ENCODE measurements at places on chromosomes 12 and 14.

DNA sequence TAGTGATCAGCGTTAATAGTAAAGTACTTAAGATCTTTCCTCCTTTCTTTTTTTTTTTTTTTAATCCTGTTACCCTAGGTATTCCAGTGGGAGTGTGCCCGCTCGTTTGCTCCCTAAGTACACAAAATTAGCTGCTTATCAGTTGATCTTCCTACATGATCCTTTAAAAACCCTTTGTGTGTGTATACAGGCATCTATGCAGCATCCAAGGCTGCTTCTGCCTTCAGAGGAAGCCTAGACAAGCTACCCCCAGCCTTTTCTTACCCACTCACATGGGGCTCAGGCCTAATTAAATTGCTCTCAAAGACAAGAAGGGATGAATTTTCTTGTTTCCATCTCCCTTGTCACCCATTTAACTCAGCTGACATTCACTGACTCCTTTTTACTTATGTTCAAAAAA lies 343.4 kb upstream of the LMO3 start:
- no peak overlapping the region for H3K27ac ChIP-seq
- H3K27me3 ChIP-seq = no peaks in the 10 kb centered on the region
- no peaks in the 10 kb centered on the region for H3K36me3 ChIP-seq
- no peak overlapping the region for H3K4me3 ChIP-seq

DNA sequence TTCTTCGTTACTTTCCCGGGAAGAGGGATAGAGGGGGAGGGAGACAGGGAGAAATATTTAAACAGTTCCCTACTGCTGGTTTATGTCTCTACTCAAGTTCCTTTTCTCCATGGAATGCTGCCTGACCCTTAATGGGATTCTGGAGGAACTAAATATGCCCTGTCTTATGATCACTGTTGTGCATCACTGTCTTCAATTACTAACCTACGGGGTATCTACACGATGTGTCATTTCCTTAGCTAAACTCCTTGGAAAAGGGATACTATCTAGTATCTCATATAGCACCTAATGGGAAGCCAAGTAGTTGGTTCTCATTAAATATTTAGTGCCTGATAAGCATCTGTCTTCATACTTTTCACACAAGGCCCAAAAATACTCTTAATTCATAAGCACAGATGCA lies 37.5 kb upstream of the FBLN5 start:
- no peak overlapping the region for H3K27ac ChIP-seq
- H3K36me3 ChIP-seq = peaks cover 22% of the 10 kb centered on the region
- H3K4me3 ChIP-seq = no peak overlapping the region
- no peak for DNase-seq
- no peaks in the 10 kb centered on the region for H3K27me3 ChIP-seq

DNA sequence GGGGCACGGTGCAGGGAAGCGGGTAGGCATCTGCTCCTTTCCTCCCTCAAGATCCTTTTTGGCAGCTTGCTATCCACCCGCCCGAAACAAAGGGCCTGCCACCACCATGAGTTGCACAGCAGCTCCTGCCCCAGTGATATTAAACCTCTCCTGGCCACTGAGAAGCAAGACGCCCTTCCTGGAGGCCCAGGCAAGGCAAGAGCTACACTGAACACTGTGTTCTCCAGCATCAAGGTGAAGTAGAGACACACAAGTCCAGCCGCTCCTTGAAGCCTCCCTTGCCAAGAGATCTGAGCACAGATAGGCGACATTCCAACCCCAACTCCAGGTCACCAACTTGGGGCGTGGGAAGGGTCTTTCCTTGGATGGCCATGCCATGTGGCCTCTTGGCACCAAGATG lies 70.9 kb downstream of the ACTN1 start:
- peaks cover 64% of the 10 kb centered on the region for H3K36me3 ChIP-seq
- no peak for DNase-seq
- H3K4me1 ChIP-seq = no peaks in the 10 kb centered on the region
- H3K27me3 ChIP-seq = no peaks in the 10 kb centered on the region

DNA sequence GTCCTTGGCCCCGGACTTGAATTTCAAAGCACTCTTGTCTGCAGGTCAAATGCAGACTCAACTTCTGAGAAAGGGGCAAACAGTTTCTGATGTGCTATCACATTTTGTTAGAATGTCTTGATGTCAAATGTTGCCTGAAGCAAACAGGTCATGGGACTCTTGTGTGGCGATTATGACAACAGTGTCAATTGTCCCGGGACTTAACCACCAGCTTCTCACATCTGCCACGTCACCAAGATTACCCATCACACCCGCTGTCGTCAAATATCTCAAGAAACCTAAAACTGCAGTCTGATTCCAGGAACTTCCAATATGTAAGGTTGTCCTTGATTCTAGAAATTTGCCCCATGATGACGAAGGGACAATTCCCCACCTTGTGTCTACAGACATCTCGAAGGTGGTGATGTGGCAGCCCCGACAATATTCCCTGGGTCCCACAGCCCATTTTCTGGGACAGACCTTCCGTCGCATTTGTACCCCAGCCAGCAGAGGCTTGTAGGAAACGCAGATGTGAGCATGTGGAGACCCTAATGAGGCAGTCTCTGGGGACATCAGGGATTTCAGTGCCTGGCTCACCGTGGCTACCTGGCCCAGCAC lies 21.3 kb downstream of the LRTM2 start:
- H3K4me3 ChIP-seq = no peak overlapping the region
- H3K27ac ChIP-seq = no peak overlapping the region
- DNase-seq = no peak
- no peaks in the 10 kb centered on the region for H3K27me3 ChIP-seq

- peak overlapping the region; percentile 74 for H3K4me3 ChIP-seq
- peaks cover 5% of the 10 kb centered on the region for H3K36me3 ChIP-seq
- H3K4me1 ChIP-seq = peaks cover 13% of the 10 kb centered on the region
Measured at GRCh38 chr14:105299654-105300541, 903 bp downstream of the BRF1 start.

DNA sequence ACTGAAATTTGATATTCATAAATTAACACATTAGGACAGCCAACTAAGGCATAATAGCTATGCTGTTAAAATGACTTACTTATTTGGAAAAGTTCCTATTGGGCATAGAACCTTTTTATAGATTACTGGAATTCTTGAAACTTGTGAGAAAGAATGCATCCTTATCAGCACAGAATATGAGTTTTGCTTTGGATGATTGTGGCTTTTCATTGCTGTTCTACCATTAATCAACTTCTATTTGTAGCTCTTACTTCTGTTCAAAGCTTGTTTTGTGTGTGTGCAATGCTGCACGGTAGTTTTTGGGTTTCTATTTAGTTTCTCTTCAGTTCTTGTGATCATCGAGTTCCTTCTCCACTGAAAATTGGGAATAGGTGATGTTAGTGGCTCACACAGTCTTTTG lies 152.4 kb upstream of the PELI2 start:
- peaks cover 15% of the 10 kb centered on the region for H3K4me1 ChIP-seq
- H3K36me3 ChIP-seq = no peaks in the 10 kb centered on the region
- H3K4me3 ChIP-seq = no peak overlapping the region
- DNase-seq = no peak
- H3K27me3 ChIP-seq = no peaks in the 10 kb centered on the region

DNA sequence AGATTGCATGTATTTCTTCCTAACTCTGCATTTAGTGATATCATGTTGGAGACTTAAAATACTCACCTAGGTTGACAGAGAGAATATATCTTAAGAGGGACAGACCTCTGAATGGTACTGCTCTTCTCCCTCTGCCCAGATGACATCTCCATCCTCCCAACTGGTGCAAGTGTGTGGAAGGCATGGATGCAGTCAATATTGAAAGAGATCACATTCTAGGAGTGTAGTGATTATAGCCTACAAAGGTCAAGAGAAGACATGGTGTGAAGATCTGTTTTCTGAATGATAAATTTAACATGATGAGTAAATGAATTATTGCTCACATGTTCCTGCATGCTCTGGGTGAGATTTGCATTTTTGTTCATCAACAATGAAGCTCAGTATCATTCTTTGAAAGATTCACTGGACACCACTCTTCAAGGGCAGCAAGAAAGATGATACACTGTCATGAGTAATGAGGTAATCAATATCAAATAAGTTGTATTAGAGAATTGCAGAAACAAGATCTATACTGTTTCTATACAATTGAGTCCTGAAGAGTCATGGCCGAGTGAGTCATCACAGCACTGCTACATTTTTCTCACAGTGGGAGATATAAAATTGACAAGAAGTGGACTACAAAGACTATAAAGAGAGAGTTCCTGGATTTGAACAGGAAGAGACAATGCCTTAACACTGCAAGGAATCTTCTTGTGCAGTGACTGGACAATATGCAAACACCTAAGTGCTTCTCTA lies 183.3 kb upstream of the KRR1 start:
- no peak overlapping the region for H3K4me3 ChIP-seq
- H3K36me3 ChIP-seq = no peaks in the 10 kb centered on the region
- H3K27ac ChIP-seq = no peak overlapping the region
- DNase-seq = no peak

DNA sequence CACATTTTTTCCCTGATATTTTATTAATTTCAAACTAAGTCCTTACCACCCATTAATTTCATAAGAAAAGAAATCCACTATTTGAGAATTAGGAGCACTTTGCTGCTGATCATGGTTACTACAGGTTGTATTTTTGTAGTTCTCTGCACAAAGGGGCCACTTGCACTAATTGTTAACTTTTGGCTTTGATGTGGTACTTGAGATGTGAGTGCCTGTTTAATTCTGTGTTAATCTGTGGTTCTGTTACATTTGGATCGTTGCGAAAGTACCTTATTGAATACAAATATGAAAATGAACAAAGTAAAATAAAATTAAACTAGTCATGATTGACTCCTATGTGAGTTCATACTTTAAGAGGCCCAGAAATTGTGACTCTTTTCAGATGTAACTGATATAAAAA lies 374.9 kb upstream of the RGS6 start:
- H3K4me1 ChIP-seq = peaks cover 23% of the 10 kb centered on the region
- no peaks in the 10 kb centered on the region for H3K36me3 ChIP-seq
- no peak for DNase-seq
- no peaks in the 10 kb centered on the region for H3K27me3 ChIP-seq

- peaks cover 8% of the 10 kb centered on the region for H3K36me3 ChIP-seq
- peaks cover 27% of the 10 kb centered on the region for H3K4me1 ChIP-seq
- DNase-seq = peak; percentile 15
- peak overlapping the region; percentile 86 for H3K4me3 ChIP-seq
Measured at GRCh38 chr12:103840462-103840875, 565 bp downstream of the NT5DC3 start.

DNA sequence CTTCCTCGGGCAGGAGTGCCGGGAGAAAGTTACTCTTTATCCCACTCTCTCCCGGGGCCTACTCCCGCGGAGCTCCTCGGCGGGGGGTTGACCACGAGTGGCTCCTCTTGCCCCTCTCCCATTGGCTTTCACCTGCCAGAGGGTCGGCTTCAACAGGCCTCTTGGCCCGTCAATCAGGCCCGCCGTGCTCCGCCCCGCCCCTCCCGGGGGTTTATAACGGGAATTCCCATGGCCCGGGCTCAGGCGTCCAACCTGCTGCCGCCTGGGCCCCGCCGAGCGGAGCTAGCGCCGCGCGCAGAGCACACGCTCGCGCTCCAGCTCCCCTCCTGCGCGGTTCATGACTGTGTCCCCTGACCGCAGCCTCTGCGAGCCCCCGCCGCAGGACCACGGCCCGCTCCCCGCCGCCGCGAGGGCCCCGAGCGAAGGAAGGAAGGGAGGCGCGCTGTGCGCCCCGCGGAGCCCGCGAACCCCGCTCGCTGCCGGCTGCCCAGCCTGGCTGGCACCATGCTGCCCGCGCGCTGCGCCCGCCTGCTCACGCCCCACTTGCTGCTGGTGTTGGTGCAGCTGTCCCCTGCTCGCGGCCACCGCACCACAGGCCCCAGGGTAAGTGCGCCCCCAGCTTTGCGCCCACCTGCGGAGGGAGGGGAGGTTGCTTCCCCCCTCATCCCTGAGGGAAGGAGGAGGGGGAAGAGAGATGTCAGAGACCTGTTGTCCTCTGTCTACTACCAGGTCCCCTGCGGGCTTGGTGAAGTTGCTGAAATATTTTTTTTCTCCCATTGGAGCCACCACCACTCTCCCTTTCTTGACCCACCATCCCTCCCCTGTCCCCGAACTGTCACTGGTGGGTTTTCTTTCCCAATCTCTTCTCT lies at the start of gene SMOC1:
Gene SMOC1, plus strand, starts transcription at position 242 of the 869 bp plus-strand sequence. Its CDS starts 263 bp downstream, at position 505.
- no peaks in the 10 kb centered on the region for H3K36me3 ChIP-seq
- H3K4me3 ChIP-seq = peak within 1 kb of the TSS; percentile 79
- peaks cover 50% of the 10 kb centered on the region for H3K27me3 ChIP-seq
- peak; percentile 87 for DNase-seq

DNA sequence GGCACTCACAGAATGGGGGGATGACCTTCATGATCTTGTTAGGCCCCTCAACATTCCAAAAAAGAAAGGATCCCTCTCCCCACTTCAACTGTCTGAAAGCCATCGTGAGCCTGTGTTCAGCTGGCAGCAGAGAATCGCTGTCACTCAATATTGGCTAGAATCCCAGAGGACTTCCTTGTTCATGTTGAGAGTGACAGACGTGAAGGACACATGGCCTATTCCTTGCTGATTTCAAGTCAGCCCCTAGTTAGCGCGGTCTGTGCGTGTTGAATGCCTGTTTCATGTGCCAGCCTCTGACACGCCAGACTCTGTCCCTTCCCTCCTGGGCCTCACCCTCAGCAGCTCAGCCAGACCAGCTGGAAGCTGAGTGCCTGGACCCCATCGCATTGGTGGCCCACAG lies 43.1 kb downstream of the DNAH10 start:
- no peak overlapping the region for H3K27ac ChIP-seq
- no peaks in the 10 kb centered on the region for H3K36me3 ChIP-seq
- DNase-seq = no peak
- peaks cover 3% of the 10 kb centered on the region for H3K4me1 ChIP-seq

DNA sequence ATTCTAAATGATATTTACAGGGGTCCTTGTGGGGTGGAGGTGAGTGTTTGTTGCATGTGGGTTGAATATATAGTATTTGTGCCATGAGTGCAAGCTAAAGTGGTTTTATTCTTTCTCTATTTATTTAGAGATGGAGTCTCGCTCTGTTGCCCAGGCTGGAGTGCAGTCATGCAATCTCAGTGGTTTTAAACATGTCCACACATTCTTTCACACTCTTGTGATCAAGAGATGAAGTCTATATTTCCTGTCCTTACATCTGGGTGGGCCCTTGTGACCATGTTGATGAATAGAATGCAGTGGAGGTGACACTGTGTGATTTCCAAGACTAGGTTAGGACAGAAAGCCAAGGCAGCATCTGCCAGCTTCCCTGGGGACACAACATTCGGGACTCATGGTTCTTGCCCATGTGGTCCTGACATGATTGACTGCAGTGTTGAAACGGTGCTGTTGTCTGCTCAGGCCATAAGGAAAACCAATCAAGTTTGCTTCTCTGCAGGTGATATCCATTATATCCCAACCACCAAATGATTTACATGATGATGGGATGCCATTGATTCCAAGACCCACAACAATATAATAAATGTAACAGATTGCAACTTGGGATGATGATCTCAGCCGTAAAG lies 172.6 kb downstream of the SUDS3 start:
- H3K4me1 ChIP-seq = peaks cover 11% of the 10 kb centered on the region
- H3K27me3 ChIP-seq = no peaks in the 10 kb centered on the region
- H3K27ac ChIP-seq = no peak overlapping the region
- DNase-seq = no peak

GRCh38 chr12:60441577-60441976 lies 845.7 kb downstream of the SLC16A7 start:
- no peaks in the 10 kb centered on the region for H3K27me3 ChIP-seq
- DNase-seq = no peak
- H3K36me3 ChIP-seq = peaks cover 2% of the 10 kb centered on the region
- H3K27ac ChIP-seq = no peak overlapping the region
- no peak overlapping the region for H3K4me3 ChIP-seq

GRCh38 chr14:64387782-64388532 lies at the start of gene MTHFD1:
MTHFD1 (plus strand) TSS chr14:64388353; CDS start chr14:64388428, 75 bp downstream.
- H3K4me1 ChIP-seq = peaks cover 41% of the 10 kb centered on the region
- H3K27ac ChIP-seq = peak within 1 kb of the TSS; percentile 100
- H3K4me3 ChIP-seq = peak within 1 kb of the TSS; percentile 88

Data from WTC11 (cell line).